Stimulated activated CD4-positive, alpha-beta T cell treated with anti-CD3 and anti-CD28 coated beads, Interleukin-12 subunit alpha, Interleukin-12 subunit beta, amount 100 ng/mL, for 4 hours (primary cell): ENCODE measurements at places on chromosomes 16 and 17.

- DNase-seq, result no peak
These were observed 235.8 kb downstream of the MAP2K4 start for GRCh38 chr17:12256380-12256995.

DNA sequence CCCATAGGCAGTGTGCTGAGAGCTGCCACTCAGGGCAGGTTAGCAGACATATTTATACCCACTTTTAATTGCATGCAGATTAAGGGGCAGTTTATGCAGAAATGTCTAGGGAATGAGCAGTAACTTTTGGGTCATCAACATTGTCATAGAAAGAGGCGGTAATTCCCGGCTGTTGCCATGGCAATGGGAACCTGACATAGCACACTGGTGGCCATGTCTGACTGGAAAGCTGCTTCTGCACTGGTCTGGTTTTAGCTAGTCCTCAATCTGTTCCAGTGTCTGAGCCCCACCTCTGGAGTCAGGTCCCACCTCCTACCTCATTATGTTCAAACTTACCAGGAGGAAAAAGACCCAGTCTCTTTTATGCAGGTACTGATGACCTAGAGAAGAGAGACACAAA, 31.5 kb upstream of the TNRC6C start:
- no peak for DNase-seq

GRCh38 chr17:48014595-48015111, 22.9 kb downstream of the COPZ2 start:
- DNase-seq, result no peak

DNA sequence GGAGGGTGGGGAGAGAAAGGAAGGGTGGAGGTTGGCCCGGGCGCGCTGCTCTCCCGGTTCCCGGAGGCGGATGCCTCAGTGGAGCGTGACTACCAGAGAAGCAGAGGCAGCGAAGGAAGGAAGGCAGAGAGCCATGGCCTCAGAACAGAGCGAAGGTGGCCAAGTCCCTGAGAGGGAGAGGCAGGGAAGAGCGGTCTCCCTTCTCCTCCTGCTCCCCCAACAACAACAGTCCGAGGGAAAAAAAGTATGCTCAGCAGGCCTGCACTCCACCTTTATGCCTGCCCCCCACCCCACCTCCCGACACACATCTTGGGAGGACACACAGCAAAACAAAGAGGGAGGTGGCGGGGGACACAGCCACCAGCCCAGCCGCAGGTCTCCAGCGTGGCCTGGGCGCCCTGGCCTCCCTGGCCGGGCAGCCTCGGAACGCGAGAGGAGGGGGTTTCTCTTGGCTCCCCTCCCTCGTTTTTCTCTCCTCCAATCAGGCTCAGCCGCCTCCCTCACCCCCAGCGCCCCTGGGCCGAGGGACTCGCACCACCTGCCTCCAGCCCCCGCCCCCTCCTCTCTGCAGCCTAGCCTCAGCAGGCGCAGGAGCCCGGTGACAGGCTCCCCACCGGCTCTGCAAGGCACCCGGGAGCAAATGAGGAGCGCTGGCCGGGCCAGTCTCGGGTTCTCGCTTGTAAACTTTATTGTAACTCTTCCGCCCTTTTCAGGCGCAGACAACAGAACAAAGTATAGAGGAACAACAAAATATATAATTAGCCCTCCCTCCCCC, 1.1 kb upstream of the HOXB7 start:
- no peak for DNase-seq

DNA sequence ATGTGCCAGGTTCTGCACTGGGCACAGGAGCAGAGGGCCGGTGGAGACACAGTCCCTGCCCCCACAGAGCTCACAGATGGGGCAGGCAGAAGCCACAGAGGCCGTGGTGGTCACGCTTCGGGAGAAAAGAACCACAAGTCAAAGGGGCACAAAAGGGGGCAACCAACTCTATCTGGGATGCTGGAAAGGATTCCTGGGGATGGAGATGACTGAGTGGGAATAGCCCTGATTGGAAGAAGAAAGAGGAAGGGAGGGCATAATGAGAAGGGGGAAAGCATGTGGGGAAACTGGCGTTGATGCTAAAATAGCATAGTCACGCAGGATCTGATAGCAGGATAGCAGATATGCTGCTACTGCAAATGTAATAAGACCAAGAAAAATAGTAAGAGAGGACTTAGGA, 69.7 kb downstream of the VAT1L start:
- no peak for DNase-seq

DNA sequence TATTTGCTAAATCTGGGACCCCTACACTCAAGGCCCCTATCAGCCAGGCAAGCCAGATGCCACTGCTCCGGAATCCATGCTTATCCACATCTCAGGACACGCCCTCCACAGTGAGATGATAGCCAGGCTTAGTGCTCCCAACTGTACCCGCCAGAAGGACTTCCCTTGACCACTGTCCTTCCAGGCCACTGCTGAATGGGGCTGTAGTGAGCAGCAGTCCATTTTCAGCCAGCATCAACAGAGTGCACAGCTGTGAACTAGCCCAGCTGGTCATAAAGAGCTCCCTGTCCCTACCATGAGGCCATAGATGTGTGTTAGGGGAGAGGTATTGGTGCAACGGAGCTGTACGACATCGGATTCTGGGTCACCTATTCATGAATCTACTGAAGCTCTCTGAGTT, 13.0 kb upstream of the MED9 start:
- DNase-seq, result no peak

DNA sequence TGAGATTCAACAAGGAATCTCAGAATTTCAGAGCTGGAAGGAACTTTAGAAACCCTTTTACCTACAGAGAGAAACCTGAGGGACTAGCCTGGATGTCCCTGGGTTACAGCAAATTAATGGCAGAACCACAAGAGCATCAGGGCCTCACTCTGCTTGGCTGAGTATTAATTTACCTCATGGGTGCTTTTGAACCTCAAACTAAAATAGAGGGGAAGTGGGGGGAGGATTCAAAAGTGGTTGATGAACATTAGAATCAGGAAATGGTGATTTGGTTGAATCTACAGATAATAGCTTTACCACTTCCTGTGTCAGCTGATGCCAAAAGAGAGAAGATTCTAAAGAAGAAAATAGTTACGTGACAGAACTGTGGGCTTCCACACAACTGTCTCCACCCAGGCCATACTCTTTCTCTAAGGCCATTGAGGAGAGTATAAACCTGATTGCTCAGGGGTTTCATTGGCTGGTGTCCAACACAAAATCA, 11.3 kb upstream of the SKAP1 start:
- DNase-seq, result no peak

DNA sequence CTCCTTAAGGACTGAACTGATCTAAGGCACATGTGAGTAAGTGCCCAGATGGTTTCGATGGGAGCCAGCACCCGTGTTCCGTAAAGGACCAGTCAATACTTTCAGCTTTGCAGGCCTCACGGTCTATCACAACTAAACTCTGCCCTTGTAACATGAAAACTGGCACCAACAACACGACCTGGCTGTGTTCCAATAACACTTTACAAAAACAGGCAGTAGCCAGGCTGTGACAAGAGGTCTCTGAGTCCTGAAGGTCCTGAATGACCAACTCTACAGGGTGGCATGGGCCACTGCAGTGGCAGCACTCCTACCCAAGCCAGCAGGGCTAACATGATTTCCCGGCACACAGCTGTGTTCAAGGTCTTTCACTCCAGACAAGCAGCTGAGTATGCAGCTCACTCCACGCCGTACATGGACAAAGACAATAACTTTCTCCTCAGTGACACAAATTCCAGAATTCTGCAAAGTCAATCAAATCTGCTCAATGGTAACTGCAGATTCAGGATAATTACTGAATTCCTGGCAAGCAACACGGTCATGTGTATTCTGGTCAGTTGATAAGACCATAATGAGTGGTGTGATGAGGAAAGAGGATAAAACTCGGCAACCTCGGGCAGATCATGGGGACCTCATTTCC, 15.3 kb downstream of the NPLOC4 start:
- no peak for DNase-seq
